Thoracic aorta (tissue), 2 donors: ENCODE measurements at places on chromosomes 2 and 18.
A peak's percentile ranks its signal among the peaks of the same experiment; 100 is the strongest.

- DNase-seq = no peak
Observed at GRCh38 chr18:48944634-48945033, 6.1 kb downstream of the SMAD7 start.

GRCh38 chr18:32049393-32050171 lies 31.0 kb downstream of the RNF125 start:
- DNase-seq = no peak

GRCh38 chr2:208093128-208093527 lies 31.2 kb downstream of the CRYGD start:
- DNase-seq = no peak

GRCh38 chr2:226308323-226308680 lies 491.3 kb downstream of the IRS1 start:
- no peak for DNase-seq

GRCh38 chr2:241796209-241796608 lies 12.8 kb upstream of the NEU4 start:
- no peak for DNase-seq

- no peak for DNase-seq
Observed at GRCh38 chr2:157196956-157197355, 60.5 kb upstream of the GALNT5 start.

- no peak for DNase-seq
Observed at GRCh38 chr18:42636309-42636708, 479.2 kb downstream of the RIT2 start.

- no peak for DNase-seq
Observed at GRCh38 chr2:23673830-23674679, 252.9 kb downstream of the ATAD2B start.

DNA sequence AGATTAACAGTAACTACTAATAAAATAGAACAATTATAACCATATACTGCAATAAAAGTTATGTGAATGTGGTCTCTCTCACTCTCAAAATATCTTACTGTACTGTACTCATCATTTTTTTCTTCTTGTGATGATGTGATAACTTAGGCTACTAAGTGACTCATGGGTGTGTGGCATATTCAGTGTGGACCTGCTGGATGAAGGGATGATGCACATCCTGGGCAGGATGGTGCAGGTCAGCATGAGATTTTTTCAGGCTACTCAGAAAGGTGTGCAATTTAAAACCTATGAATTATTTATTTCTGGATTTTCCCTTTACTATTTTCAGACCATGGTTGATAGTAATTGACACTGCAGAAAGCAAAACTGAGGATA lies 90.7 kb downstream of the NCKAP5 start:
- no peak for DNase-seq

DNA sequence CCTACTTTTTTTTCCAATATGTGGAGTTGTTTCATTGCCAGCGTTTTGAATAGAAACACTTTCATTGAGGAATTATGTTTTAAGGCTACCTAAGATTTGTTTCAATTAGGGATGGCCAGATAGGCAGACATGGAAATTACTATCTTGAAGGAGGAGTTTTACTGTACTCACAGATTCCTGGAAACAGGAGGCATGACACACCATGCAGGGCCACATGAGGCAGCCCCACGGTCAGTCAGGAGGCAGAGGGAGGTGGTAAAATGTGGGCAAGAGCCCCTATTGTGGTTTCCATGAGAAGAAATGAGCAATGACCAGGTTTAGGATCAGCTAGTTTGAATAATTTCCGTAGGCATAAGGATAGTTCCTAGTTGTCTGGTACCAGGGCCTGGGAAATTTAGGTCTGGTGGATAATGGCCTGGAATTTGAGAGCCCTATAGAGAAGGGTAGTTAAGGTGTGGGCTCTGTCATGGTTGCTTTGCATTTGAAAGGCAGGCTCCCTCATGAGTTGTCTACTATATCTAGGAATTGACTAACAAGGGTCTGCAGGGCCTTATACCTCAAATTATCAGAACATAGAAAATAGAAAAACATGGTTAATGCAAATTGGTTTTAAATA lies 360.0 kb upstream of the KCNJ3 start:
- DNase-seq = no peak

DNA sequence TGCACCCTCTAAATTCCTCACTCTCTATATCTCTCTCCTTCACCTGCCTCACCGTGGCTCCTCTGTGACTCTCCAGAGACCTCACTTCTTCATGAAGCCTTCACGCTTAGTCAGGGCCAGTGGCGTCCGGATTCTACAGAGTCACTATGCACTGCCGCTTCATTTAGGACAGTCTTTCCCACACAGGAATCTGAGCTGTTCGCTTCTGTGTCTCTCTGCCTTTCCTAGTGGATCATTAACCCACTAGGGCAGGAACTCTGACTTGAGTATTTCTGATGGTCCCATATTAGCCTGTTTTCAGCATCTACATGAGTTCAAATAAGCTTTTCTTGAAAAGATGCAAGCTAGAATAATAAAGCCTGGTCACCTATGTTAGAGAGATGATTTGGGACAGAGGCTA lies 180.2 kb upstream of the DOK6 start:
- DNase-seq = no peak

DNA sequence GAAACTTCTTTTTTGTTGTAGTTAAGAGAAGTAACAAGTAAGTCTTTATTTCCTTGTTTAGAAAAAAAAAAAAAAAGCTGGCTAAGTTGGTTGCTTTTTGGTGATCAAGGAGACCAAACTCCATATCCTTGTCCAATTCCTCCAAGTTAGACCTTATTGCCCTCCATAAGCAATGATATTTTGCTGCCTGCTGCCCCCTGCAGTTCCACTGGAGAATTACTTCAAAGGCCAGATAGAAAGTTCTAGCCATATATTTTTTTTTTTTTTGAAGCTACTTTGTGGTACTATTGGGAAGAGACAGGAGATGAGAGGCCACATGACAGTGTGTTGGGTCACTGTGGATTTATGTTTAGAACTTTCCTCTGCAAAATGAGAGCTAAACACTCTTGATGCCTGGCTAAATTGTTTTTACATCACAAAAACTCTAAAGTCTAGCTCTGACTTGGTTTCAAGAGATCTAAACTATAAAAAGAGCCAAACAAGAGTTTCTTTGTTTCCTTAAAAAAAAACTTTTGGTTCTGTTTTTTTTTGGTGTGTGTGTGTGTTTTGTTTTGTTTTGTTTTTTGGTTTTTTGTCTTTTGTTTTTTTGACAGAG lies 80.7 kb upstream of the RASGRP3 start:
- DNase-seq = no peak

GRCh38 chr2:64220265-64220664 lies 76.0 kb upstream of the PELI1 start:
- no peak for DNase-seq

- DNase-seq = no peak
Observed at GRCh38 chr2:238061315-238062202, 758 bp downstream of the SCLY start.

DNA sequence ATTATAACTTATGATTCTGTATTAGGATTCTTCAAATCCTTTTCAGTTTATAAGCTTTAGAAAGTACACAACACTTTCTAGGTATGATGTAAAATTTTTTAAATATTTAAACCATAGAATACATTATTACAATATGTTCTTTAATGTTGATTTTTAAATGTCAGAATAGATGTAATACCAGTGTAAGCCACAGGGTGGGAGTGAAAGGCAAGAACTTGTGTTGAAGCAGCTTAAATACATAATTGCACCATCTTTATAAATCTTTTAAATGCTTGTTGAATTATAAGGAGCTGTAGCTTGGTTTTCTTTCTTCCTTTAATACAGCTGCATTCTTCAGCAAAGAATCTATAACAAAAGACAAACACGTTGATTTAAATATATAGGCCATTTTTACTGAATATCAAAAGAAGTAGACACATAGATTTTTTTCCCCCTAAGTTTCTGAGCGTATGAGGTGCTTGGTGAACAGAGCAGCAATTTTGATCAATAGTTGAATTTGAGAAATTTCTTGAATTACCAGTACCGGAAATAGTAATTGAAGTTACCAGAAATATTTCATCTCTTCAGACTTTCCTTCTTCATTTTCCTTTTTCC lies 63.0 kb downstream of the TANK start:
- DNase-seq = no peak

- DNase-seq = no peak
Observed at GRCh38 chr2:177474998-177475397, 82.4 kb downstream of the AGPS start.

- DNase-seq = no peak
Observed at GRCh38 chr2:216827073-216827720, 32.7 kb downstream of the TNP1 start.

GRCh38 chr2:239688122-239688681 lies 287.4 kb upstream of the HDAC4 start:
- DNase-seq = no peak

GRCh38 chr2:36450466-36451196 lies 95.1 kb downstream of the CRIM1 start:
- no peak for DNase-seq

DNA sequence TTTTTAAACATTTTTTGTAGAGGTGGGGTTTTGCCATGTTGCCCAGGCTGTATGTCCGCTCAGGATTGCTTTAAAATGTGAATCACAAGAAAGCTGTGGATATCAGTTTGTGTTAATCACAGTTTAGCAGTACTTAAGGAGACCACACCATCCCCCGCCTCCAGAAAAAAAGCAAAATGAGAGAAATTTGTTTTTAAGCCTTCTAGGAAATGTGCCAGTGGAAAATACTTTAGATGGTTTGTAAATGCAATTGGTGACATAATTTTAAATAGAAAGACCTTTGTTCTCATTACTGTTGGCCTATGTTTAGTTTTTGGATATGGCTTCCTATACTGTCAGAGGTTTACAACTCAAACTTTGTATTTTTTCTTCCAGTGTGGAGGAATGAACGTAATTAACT lies 27.0 kb downstream of the GCA start:
- DNase-seq = no peak

GRCh38 chr2:215435280-215435869 lies 493 bp downstream of the FN1 start:
- DNase-seq = no peak

DNA sequence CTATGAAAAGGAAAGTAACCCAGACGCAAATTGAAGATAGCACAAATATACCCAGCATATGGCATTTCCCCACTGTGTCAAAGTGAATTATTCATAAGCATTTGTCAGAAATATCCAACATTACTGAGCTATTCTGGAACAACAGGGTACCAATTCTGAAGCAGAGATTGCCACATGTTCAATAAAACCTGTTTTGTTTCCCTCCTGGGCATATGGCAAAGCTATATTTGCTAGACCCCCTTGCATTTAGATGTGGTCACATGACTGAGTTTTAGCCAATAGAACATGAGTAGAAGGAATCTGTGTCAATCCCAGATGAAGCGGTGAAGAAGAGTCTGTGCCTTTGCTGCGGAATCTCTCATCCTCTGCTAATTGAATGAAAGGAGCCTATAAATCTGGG lies 296.4 kb upstream of the DLGAP1 start:
- no peak for DNase-seq

- no peak for DNase-seq
Observed at GRCh38 chr2:111522231-111522768, 361.7 kb downstream of the ANAPC1 start.

GRCh38 chr2:37713258-37713700 lies 41.8 kb upstream of the CDC42EP3 start:
- DNase-seq = no peak

GRCh38 chr2:38602136-38602731 lies 494 bp downstream of the HNRNPLL start:
- no peak for DNase-seq

- DNase-seq = no peak
Observed at GRCh38 chr2:12381543-12382325, 335.0 kb upstream of the TRIB2 start.

GRCh38 chr2:63539416-63540162 lies 48.7 kb downstream of the WDPCP start:
- no peak for DNase-seq

DNA sequence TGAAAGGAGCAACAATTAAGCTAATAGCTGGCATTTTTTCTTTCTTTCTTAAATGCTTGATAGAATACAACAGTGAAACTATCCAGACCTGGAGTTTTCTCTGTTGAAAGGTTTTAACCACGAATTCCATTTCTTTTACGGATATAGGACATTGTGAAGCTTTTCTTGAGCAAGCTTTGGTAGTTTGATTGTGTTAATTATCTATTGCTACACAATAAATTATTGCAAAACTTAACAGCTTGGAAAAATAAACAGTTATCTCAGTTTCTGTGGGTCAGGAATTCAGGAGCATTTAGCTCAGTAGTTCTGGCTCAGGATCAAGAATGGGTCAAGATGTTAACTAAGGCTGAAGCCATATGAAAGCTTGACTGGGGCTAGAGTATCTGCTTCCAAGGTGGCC lies 11.7 kb downstream of the PHOSPHO2 start:
- DNase-seq = no peak

- peak; percentile 75 for DNase-seq
Observed at GRCh38 chr18:3451183-3451988, 1.4 kb downstream of the TGIF1 start.
